Right cardiac atrium (tissue), 5 donors: ENCODE measurements at places on chromosomes 4 and X. TPM values are rescaled to one million over a fixed set of nuclear protein-coding genes. Genes with fewer than 3 reads are reported as not detected.

DNA sequence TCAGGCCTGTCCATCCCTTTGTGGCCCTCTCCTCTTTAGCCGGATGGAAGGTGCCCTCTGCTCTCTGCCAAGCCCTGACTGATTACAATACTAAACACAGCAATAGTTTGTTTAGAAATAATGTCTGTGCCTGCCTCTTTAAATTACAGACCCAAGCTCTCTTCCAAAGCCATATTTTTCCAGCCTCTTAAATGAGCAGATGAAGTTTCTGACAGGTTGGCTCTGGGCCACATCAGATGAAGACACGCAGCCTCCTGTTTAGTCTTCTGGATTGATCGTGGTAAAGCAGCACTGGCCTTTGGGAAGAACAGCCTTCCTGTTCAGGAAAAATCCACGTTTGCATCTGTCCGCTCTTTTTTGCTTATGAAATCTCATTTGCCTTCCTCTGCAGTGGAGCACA, 133.6 kb downstream of the CPE start:
- DNase-seq, result no peak

DNA sequence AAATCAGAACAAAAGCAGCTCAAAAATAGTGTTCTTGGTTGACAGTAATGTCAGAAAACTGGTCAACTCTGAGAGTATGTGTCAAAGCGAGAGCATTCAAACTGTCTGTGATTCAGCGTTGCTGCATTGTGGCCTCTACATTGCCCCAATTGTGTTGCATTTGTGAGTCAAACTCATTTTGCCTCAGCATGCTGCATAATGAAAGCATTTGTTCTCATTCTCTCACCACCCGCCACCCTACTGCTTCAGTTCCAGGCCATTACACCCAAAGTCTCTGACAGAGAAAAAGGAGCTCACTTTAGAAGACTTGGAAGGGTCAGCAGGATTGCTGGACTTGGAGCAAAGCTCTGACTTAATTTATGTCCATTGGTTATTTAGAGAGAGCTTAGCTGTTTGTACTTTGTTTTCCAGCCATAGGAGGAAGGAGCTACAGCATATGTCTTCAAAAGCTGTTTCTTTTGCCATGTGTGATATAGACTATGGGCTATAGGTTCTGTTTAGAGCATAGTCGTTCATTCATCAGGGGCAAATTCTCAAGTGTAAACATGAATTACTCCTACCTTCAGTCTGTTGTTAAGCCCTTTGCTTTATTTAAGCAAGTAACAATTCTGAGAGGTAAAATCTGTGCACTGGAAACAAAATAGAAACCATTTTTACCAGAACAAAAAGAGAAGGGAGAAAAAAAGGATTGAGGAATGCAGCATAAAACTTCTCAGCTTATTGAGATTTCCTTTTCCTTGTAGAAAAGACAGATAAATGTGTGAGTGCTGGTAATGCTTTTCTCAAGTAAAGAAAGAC, 153.4 kb upstream of the ANK2 start:
- DNase-seq, result no peak

DNA sequence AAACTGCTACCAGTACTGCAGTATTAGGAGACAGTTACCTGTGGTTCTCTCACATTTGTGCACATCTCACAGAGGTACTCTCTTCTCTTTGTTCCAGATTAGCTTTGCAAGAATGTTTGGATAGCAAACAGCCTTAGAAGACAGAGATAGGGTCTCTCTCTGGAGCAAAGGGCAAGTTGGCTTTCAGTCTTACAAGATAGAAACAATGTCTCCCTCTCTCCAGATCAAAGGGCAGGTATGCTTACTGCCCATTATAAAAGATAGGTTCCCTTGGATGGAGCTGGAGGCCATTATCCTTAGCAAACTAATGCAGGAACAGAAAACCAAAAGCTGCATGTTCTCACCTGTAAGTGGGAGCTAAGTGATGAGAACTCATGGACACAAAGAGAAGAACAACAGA, 50.2 kb upstream of the KIT start:
- DNase-seq, result no peak

Gene BMP3
- not detected for total RNA-seq

DNA sequence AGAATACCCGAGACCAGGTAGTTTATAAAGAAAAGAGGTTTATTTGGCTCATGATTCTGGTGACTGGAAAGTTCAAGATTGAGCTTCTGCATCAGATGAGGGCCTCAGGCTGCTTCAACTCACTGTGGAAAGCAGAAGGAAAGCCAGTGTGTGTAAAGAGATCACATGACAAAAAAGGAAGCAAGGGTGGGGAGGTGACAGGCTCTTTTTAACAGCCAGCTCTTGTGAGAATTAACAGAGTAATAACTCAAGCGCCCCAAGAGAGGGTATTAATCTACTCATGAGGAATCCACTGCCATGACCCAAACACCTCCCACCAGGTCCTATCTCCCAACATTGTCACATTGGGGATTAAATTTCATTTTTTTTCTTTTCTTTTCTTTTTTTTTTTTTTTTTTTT, 6.3 kb upstream of the YIPF6 start:
- no peak for DNase-seq

GRCh38 chr4:1072830-1073446, 40.4 kb downstream of the RNF212 start:
- DNase-seq, result peak; percentile 55

DNA sequence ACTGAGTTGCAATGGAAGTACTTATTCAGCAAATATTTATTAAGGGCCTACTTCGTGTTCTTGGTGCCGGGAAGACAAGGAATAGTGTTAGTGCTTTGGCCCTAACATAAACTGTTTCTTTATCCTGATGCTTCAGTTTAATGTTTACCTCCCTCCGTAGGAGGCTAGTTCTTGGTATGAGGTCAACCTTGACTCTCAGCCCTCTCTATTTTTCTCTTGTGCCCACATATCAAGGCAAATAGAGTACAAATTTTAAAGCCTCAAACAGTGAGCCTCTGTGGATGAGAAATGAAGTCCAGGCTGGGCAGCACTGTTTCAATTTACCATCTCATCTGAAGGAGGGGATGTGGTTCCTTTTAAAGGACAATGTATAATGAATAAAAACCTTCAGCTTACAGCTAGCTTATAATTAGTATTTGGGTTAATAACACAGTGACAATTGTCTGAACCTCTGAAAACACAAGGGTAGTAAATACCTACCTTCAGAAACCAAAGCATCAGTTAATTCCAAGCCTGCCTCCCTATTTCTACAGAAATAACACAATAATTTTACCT, 68.5 kb downstream of the SH3RF1 start:
- DNase-seq, result no peak

Gene DTHD1
- 0.39 TPM for total RNA-seq

DNA sequence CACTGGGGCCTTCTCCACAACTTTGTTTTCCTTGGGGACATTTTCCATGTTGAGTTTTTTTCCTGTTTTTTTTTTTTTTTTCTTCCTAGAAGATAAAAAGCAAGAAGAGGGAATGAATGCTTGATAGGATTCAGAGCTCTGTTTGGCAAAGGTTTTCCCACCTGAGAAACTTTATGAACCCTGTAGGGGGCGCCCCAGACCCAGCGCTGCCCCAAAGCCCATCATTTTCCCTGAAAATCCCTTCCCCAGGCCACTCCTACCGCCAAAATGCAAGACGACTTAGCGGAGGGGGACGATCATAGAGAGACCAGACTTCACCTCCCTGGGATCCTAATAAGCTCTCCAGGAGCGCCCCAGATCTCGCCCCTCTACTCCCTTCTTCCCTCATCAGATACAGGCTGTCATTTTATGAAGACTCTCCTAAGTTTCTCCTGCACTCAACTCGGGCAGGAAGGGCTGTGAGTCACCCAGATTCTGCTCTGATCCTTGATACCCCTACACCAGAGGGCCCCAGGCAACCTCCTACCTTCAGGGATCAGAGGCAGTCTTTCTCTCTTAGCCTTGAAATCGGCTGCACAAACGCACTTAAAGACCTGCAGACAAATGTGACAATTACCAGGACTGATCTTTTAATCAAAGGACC, 1.4 kb downstream of the BEX5 start:
- DNase-seq, result no peak

DNA sequence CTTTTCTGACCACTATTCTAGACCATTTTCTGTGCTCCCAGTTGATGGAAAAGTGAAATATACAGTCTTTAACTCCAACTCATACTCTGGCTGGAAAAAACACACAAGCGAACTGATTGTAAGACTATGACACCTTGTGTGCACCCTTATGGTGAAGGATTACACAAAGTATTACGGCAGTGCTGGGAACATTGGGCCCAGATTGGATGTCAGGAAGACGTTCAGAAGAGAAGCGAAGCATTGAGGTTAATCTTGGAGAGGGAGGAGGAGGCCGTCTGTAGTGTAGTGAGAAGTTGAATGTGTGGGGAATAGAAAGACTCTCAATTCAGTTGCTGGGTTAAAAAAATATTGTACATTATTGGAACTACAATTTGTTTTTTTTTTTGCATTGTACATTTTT, 50.0 kb downstream of the GRIA2 start:
- no peak for DNase-seq

Gene SEC24D
- total RNA-seq, result 24.5 TPM

Gene TFE3
- 29.4 TPM for total RNA-seq

Gene PPARGC1A
- 77.1 TPM for total RNA-seq

GRCh38 chr4:74474345-74475090, 29.6 kb downstream of the AREG start:
- no peak for DNase-seq

Gene TRO
- 6.1 TPM for total RNA-seq

DNA sequence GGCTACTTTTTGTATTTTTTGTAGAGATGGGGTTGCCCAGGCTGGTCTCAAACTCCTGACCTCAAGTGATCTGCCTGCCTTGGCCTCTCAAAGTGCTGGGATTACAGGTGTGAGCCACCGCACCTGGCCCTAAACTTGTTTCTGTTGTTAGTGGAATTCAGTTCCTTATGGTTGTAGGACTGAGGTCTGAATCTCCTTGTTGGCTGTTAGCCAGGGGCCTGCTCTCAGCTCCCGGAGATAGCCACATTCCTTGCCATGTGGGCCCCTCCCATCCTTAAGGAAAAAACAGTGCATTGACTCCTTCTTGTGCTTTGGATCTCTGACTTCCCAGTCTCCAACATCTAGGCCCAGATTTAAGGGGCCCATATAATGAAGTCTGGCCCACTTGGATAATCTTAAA, 49.4 kb upstream of the NYX start:
- no peak for DNase-seq

DNA sequence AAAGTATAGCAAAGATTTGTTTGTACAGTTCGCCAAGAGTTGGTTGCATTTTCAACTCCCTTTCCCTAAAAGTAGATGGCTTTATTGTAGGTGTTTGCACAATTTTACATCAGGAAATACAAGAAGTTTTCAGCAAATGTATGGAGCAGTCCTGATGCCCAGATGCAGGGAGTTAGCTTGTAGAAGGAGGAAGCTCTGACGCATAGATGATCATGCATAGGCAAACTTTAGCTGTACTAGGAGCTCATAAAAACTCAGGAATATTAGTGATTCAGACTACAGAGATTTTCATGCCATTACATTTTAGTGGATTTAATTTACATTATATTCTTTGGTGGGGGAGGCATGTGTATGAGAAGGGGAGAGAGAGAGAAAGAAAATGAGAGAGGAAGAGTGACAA, 62.9 kb downstream of the TMPRSS11D start:
- no peak for DNase-seq

Gene SYTL4
- 6.7 TPM for total RNA-seq

GRCh38 chrX:110428144-110428543, 69.5 kb downstream of the RTL9 start:
- DNase-seq, result no peak

GRCh38 chrX:3648084-3648483, 65.4 kb downstream of the PRKX start:
- DNase-seq, result no peak

- DNase-seq, result no peak
Observed at GRCh38 chrX:30892591-30892990, 3.5 kb upstream of the TAB3 start.

- DNase-seq, result no peak
Observed at GRCh38 chr4:11263208-11263607, 165.5 kb downstream of the HS3ST1 start.

DNA sequence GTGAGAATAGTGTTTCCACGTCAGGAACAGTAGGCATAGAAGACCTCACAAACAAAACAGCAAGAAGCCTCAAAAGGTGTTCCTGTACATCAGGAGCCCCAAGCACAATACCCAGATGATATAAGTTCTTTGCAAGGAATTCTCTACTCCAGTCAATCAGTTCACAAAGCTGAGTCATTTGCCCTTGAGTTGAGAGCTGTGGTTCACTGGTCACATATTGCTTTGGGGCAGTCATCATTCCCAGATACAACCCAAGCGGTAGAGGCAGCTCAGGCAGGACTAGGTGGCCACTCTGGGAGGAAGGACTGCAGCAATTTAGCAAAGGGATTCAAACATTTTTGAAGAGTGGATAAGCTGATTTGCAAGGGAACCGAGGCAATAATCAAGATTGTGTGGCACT, 551.5 kb upstream of the ZFP42 start:
- DNase-seq, result no peak

GRCh38 chr4:142696334-142697122, 149.6 kb downstream of the INPP4B start:
- DNase-seq, result no peak

DNA sequence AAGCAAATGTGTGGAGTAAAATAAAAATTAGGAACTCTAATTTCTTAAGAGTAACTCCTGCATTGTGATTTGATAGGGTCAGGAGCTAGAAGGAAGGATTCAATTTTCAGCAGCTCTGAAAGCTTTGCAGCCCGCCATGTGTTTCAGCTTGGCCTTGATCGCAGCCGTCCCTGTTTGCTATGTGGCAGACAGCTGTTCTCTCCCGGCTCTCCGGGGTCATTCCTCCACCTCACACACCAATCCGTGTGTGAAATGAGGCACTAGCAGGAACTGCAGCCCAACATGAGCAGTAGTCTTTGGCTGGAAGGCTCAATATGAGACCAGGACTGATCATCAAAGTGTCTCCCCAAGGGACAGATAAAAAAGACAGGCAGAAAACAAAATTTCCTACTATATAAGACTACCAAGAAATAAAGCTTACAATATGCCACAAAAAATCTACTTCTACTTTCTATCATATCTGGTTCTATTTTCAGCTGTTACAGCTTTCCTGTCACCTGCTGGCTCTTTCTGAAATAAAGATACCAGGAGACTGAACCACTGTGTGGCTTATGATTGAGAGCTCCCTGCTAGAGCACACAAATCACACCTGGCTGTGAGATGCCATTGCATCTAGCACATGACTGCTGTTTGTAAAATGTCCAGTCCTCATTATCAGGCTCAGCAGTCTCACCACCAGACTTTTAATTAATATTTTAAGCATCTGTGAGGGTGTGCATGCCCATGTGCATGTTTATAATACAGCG, 44.1 kb upstream of the SEC24B start:
- DNase-seq, result no peak
